ENCODE measurements at places on chromosomes 5 and 9.
A peak's percentile ranks its signal among the peaks of the same experiment; 100 is the strongest.

DNA sequence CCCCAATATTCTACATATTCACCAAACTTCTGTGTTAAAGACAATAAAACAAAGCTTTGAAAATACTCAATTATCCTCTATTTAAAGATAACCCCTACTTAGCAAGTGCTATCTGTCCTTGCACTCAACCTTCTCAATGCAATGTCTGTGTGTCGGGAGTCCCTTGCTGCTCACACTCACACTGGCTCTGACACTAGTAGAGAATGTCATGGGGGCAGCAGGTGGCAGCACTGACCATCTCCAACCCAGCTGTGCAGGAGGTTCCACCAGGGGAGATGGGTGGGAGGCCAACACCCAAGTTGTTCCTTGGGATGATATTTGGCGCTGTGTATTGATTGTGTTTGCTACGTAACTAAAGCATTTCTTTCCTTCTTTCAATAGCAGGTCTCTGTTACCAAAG is 59.4 kb upstream of the SIMC1 start:
- no peak for DNase-seq

DNA sequence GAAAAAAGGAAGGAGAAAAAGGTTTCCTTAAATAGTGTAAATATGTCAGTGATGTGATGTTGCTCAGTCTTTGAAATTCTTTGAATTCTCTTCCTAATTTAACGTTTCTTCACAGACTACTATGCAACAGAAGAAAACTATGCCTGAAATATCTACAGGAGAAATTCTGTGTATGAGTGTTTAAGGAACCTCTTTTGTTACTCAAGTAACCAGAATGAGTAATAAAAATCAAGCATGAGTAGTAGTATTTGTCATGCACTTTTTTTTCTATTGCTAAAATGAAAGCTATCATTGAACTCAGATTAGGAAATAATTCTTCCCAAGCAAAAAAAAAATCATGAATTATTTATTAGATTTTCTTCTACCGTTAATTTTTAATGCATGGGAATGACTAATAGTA is 20.3 kb upstream of the THG1L start:
- no peak for DNase-seq

- no peak for DNase-seq
These were observed 18.1 kb downstream of the ZBTB5 start for GRCh38 chr9:37447111-37447510.

DNA sequence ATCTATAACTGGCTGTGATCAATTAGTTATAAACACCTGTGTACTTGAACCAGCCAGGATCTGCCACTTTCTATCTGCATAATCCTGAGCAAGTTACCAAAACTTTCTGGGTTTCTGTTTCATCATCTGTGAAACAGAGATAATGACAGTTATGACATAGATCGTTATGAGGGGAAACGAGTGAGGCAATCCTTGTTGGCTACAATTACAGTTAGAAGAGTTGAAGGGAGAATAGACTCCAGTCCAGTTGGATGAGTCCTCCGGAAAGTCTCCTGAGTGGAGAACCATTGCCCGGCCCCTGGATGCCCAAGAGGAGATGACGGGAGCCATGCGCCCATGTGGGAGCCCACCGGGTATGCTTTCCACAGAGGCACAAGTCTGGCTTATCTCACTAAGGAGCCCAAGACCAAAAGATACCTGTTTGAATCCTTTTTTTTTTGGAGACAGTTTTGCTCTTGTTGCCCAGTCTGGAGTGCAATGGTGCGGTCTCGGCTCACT is 4.5 kb downstream of the PDE6A start:
- DNase-seq: no peak

- DNase-seq: no peak
These were observed 264.8 kb upstream of the TRIM32 start for GRCh38 chr9:116422119-116422979.

- DNase-seq: peak; percentile 15
These were observed 119.5 kb downstream of the TRPM3 start for GRCh38 chr9:71001780-71002386.

GRCh38 chr9:116547729-116548426 is 139.2 kb upstream of the TRIM32 start:
- no peak for DNase-seq

DNA sequence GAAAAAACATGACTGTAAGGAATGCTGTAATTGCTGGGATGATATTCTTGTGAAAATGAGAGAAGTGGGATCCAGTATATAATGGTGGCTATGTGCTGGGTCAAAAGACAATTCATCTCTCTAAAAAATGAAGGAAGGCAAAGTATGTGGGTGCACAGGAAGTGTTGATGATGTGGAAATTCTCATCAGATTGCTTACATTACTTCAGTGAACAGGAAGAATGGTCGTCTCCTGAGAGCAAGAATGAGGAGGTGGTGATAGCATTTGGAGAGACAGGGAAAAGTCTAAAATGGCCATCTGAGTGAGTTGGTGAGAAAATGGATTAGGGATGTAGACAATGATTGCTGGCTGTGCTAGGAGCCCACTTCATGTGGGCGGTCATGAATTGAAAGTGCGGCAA is 253.5 kb upstream of the NREP start:
- no peak for DNase-seq

- no peak for DNase-seq
These were observed 3.6 kb upstream of the GPR151 start for GRCh38 chr5:146519554-146519953.

- DNase-seq: no peak
These were observed 303.1 kb upstream of the CDH6 start for GRCh38 chr5:30890377-30890776.

DNA sequence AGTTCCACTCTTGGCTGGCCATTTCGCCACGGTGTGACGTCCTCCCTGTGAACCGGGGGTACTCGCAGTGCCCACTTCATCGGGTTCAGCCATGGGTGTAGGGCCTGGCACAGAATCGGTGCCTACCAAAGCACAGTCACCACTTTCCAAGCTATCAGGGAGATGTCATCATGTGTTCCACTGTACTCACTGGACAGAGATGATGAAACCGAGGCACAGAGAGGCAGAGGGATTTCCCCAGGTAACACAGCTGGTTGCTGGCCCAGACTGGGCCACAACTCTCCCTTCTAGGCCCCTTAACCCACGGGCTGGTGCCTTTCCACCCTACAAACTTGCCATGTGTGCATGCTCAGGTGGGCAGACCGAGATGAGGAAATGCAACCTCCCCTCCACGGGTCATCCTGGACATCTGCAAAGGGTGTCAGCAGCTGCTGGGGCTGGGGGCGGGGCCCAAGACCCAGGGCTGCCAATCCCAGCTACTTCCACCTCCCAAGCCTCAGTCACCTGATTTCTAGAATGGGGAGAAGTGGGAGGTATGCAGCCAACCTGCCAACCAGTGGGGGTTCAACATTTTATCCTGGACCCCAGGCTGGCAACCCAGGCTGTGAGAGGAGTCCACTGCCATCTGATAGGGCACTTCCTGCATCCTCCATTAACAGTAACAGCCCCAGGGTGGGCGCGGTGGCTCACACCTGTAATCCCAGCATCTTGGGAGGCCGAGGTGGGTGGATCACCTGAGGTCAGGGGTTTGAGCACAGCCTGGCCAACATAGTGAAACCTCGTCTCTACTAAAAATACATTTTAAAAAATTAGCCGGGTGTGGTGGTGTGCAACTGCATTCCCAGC is 893 bp upstream of the SH2D3C start:
- DNase-seq: no peak

DNA sequence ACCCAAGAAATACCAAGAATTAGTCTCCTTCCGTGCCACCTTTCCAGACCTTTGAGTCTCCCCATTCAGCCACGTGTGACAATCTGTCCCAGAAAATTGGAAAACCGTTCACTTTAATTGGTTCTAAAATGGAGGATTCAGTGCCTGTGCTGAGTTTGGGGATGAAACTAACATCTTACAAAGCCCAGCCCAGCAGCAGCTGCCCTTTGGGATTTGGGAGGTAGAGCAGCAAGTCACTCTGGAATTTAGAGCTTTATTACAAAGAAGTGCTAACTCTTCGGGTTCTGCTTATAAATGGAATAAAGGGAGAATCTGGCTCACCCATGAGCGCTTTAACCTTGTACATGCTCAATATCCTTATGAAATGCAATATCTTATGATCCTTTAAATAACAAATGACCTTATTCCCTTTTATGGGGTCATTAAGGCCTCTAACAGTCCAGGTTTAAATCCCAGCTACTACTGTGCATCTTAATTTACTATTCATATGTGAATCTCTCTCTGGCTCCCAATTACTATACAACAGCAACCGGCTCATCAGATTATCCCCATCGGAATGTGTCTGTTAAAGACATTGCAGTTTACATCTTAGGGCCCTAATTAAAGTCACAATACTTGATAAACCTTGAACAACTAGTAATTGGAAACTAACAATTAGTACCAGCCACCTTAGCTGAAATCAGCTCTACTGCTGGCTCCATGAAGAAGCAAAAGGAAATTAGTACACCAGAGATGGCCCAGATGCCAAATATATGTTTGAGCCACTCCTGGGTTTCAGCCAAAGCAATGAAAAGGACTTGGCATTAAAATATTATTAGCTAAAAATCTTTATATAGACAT is 271.8 kb upstream of the SMARCA2 start:
- DNase-seq: no peak

DNA sequence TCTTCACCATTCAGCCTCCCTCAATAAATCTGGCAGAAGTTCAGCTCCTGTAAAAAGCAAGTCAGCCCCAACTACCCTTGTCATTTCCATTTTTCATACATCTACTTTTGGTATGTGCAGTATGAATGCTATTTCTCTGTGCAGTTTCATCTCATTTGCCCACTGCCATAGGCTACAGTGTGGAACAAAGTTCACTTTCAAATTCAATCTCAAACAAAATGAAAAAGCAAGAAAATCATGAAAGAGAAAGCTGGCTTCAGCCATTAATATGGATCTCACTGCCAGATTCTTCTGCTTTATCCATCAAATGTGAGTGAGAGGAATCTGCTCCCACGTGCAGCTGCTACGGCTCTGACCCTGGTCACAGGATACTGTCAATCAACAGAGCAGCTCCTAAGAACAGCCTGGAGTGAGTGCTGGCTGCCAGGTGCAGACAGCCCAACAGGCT is 494.2 kb downstream of the ZNF608 start:
- peak; percentile 11 for DNase-seq

DNA sequence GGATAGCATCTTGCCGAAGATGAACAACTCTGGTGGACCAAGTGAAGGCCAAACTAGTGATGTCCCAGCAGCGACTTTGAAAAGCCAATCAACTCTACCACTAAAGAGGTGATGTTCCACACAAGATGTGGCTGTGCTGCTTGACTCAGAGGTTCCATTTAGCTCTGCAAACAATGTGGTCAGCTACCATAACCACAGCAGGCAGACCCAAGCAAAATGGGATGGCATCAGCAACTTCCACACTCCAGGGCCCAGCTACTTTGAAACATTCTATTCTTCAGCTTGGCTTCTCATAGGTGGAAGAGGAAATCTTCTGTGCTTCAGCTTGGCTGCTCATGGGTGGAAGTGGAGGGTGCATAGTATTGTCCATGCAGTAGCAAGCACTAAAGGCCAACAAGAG is 70.5 kb downstream of the IRX2 start:
- DNase-seq: no peak

- no peak for DNase-seq
These were observed 45.8 kb downstream of the KIAA1958 start for GRCh38 chr9:112532427-112532826.

GRCh38 chr9:126347911-126348760 is 21.5 kb downstream of the MVB12B start:
- no peak for DNase-seq

DNA sequence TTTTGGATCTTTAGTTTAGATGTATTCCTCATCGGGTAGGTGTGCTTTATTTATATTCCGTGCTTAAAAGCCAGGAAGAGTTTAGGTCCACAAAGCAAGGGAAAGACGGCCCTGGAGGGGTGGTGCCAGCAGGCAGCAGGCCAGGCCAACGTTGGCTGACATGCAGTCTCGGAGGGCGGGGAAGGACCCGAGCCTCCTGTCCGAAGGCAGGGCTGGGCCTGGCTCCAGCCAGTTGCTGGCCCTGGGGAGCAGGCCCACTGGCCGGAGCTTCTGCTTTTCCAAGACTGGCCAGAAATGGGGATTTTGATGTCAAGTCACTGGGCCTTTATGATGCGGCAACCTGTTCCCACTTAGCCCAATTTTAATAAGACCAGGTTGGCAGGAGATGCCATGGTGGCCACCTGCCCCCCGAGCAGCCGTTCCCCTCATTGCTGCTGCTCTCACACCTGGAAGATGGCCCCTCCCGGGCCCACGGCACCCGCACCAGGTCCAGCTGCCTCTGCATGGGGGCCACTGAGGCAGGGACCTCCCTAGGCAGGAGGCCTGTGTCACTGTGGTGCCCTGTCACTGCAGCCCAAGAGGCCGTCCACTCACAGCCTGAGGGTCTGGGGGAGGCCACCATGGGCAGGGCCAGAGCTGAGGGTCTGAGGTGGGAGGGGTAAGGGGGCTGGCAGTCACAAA is 23.2 kb downstream of the LPCAT1 start:
- no peak for DNase-seq

DNA sequence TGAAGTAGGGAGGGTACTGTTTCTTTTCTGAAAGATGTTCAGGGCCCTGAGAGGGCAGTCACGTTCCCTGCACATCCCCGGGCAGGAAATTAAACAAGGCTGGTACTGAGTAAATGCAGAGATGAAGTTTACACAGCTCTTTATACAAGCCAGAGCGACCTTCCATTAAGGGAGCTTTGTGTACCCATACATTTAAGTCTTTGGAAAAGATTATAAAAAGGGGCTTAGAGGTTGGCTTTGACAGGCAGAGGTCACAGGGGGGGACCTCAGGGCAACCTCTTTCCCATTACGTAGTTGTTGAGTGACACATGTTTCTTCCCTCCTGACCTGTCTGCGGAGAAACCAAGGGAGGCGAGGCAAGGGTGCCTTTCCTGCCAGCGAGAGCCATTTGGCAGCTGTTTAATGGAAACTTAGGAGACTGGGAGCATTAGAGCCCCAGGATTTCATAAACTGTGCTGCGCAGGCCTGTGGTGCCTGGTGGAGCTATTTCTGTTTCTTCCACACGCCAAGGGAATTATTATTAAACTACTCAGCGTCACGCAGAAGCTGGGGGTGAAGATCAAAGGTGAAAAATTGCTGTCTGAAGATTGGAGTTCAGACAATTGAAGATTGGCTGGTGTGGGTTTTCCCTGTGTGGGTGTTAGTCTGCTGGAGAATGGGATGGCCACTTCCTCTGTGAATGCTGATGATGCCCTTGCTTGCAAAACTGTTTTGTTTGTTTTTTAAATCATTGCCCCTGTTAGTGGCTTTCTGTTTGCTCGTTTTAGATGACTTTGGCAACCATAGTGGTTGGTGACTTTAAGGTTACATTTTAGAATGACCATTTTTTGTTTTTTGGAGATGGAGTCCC is 3.2 kb upstream of the SMIM32 start:
- no peak for DNase-seq

DNA sequence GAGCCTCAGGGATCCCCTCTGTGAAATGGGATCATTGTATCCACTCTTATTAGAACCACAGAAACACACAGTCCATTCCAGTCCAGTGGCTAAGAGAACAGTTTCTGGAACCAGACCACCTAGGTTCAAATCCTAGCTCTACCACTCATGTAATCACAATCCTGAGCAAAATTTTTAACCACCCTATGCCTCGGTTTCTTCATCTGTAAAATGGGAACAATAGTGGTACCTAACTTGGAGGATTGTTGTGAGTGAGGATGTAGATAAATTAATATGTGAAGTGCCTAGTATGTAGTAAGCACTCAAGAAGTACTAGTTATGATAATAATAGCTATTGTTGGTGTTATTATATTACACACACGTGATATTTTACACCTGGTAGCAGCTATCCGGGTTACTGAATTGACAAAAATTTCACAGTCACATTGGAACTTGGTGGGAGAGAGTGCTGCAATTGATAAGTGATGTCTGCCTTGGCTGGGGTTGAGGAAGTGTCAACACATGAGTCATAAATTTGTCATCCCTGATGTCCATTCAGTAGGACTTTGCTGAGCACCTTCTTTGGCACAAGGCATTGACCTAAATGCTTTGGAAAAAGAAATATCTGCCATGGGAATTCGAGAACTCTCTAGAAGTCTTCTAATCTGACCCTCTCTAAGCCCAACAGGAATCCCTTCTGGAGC is 68.4 kb downstream of the COL27A1 start:
- DNase-seq: peak; percentile 33
